Cortex of kidney (tissue), 1 donor: ENCODE measurements at places on chromosomes 2 and 18.

DNA sequence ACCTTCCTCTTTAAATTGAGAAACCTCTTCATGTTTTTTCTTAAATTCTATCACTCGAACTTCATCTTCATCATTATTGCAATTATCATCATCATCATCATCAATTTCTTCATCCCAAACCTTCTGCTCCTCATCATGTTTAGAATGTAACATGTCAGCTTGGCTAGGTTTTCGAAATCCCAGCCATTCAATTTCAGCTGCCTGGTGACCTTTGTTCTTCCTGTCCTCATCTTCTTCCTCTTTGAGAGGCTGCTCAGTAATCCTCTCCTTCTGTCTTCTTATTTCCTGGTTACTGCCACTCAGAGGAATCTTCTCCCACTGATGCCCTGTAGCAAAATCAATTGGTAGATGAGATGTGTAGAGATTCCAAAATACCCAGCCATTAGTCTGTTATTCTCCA lies 4.2 kb downstream of the ERMN start:
- no peak for DNase-seq

DNA sequence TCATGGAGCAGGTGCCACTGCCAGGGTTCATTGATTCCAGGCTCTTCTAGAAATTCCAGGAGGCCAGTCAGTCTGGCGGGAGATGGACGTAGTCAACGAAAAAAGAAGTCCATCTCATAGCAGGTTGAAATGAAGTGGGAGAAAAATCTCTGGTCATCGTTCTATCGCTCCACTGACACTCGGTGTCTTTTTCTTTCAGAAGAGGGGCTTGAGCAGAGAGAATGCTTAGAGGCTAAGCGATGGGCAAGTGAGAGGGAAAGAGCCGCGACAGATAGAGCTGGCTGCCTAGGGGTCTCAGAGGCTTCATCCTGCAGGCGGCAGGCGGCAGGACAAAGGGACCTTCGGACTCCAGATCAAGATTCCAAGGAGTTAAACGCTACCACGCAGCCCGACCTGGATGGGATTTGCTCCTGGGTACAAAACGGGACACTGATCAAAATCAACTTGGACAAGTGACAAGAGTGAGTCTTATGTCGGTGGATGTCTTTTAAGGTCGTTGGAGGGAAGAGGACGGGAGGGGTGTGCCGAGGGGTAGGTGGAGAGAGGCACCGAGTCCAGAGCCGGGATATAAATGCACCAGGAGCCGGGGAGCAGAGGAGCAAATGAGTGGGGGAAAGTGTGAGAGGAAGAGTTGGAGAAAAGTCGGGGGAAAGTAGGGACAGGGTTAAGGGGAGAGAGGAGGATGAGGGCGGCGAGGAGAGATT lies 677 bp upstream of the TMEM178A start:
- DNase-seq: no peak

DNA sequence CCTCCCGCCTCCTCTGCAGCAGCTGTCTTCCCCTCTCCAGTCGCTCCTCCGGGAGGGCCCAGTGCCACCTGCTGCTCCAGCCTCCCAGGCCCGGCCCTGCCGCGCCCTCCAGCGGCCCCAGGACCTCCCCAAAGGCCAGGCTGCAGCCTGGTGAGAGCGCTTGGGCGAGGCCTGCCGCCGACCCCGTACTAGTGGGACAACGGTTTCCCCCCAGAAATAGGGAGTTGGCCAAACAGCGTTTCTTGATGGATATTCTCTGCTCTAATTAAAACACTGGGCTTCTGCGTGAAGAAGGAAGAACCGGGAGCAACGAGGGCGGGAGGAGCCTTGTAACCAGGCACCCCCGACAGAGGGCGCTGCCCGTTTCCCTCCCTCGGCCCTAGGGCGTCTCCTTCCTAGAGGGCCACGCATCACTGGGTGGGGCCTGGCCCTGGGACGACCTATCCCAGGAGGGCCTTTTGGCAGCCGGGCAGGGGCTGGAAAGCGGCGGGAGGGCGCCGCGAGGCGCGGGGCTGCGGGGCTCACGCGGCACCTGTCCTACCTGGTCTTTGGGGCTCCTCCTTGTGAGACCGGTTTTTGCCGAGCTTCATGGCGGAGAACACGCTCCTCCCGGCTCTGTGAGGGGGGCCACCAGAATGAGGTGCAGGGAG lies 25.4 kb upstream of the OTOF start:
- DNase-seq: no peak

DNA sequence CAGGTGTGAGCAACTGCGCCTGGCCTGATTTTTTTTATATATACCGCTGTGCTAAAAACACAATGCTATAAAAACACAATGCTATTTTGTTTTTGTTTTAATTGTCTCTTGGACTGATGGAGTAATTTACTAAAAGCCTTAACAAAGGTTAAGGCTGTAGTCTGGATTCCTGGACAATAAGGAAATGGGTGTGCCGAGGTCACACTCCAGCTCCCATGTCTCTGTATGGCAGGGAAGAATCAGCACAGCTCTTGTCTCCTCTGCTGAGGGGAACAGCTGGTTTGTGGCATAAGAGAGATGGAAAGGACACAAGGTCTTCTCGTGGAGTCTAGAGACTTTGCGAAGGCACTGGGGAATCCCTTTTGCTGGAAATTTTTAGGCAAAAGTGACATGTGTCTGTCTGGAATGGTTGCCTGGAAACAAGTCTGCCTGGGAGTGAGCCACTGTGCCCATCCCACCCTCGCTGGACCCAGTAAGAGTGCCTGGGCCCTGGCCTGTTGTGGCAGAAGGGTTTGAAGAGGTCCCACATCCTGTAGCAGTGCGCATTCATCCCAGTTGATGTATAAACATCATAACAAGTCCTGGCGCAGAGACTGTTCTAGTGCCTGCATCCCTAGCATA lies 73.1 kb downstream of the MAPK4 start:
- no peak for DNase-seq

DNA sequence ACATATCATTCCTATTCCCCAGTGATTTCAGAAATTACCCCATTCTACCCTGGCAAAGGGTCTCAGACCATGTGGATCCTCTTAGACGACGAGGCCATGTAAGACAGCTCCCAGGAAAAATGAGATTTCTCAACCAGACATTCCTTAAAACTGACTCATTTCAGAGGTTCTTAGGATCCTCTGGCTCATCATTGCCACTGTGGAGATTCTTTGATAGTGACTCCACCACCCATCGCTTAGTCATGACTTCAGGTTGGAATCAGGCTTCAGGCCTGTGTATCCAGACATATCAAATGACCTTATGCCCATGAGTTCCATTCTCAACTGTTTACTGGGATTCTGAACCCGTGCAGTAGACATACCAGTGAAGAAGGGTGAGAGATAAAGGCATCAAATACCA lies 245.6 kb upstream of the TCF4 start:
- no peak for DNase-seq

DNA sequence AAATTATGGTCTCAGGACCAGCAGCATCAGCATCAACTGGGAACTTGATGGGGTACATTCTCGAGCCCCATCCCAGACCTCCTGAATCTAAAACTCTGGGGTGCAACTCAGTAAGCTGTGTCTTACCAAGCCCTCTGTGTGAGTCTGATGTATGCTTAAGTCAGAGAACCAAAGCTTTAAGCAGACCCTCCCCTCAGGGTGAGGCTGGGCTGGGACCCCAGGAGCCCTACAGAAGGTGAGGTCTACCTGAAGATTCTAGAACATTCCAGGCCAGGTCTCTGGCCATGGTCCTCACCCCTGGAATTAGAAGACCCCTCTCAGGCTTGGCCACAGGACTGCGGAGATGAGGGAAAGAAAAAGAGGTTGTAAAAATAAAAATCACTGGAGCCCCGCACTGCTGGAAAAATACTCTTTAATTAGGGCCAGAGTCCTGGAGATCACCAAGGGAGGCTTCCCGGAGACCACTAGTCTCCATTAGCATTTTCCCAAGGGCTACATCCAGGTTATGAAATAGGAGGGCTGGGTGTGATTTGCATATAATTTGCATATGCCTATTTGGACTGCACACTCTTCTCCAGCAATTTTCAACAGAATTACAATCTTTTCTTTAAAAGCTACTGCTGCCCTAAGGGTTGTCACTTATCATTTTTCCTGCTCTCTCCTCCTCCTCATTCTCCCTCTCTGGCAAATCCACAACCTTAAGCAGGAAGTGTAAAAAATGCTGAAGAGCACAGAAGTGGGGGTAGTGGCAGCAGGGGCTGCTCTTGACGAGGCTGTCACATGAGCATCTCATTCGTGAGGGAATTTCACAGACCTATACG lies 100.2 kb downstream of the ZBTB7C start:
- no peak for DNase-seq

GRCh38 chr18:2412281-2412680 lies 159.0 kb downstream of the METTL4 start:
- DNase-seq: no peak

DNA sequence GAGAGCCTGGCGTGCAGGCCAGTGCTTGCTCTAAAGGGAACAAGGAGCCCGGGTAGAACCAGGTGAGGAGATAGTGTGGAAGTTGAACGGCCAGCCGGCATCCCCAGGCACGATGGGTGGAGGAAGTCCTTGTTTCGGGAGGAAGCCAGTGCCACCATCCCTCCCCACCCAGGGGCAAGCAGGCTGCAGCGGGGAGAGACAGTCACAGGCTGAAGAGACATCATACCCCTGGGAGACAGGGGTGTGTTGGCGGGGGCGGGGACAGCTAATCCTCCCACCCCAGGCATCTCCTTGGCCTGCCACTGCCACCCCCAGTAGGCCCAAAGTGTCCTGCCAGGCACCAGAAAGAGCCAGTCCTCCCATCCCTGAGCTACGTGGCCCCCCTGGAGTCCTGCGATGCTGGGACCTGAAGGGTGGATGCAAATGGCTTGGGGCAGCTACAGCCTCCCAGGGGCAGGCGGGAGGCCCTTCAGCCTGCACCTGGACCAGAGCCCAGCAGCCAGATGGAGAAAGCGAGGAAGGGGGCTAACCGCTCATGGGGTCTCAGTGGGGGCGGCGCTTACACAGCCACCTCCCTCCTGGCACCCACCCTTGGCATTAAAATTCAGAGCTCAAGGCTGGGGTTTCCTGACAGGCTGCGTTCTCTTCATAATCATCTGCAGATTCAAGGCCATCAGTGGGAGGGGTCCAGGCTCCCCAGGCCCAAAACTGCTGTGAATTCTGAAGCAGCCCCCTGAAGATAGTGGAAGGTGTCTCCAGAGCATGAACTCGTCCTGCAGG lies 14.8 kb upstream of the GPR55 start:
- no peak for DNase-seq

DNA sequence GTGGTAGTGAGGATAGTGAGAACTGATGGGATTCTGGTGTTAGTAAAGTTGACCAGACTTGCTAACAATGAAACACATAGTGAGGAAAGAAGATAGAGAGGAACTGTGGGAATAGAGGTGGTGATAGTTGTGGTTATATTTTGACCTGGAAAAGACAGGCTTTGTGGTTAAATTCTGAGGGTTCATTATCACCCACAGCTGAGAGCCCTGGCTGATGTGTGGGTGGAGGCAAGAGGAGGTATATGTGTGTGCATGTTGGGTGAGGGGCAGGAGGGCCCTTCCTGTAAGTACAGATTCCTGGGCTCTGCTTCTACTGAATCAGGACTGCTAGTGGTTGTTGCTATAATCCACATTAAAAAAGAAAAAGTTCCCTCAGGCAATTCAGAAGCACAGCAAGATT lies 26.2 kb upstream of the TMEM163 start:
- no peak for DNase-seq

GRCh38 chr2:105134081-105134480 lies 96.2 kb downstream of the MRPS9 start:
- DNase-seq: no peak

DNA sequence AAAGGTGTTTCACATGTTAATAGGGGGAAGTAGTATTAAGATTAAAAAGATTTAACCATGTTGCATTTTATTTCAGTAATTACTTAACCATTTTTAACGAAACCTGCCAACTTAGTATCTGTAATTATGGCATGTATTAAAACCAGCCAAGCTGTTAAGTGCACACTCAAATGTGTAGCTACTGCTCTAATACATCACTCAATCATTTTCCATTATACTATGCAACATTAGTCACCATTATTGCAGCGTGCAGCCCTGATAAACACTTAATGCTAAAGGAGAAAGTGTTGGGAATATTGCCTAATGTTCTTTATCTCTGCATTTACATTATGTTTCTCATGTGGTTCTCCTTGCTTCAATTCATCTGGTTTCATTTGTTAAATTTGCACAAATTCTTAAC lies 745.9 kb upstream of the FAM98A start:
- no peak for DNase-seq

- no peak for DNase-seq
Measured at GRCh38 chr2:23037596-23037995, 347.4 kb upstream of the KLHL29 start.

DNA sequence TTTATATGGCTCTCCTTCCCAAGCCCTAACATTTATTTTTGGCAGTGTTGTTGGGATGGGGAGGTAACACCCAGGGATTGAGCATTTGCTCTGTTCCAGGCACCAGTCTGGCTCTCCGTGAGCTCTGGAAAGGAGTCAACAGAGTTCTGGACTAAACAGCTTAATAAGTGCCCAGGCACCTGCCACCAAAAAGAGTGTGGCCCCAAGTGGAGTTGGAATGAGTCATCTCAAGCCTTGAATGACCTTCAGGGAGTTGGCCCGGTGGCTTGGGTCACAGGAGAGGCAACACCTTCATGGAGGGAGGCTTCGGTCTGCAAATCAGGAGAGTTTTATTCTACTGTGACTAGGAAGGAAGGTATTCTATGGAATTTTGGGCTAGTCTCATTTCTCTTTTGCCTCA lies 203.2 kb downstream of the DLGAP1 start:
- no peak for DNase-seq

DNA sequence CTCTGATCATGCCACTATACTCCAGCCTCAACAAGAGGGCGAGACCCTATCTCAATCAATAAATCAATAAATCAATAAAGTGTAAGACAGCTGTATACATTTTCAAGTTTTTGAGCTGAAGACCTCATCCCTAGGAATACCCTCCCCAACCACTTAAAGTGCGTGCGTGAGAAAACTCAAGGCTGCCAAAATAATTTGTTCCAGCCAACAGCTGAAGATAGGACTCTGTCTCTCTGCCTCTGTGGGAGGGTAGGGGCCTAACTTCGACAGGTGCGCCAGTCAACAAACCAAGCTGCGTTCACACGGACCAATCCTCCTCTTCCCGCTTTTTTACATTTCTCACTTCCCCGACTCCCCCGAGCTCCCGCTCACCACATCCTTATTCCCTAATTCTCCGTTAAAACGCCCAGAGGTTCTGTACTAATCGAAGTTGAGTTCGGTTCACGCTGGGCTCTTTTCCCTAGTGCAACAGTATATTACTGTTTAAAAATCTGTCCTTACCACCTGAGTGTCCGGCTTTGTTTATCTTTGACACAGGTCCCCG lies 618 bp downstream of the POLR2D start:
- no peak for DNase-seq

DNA sequence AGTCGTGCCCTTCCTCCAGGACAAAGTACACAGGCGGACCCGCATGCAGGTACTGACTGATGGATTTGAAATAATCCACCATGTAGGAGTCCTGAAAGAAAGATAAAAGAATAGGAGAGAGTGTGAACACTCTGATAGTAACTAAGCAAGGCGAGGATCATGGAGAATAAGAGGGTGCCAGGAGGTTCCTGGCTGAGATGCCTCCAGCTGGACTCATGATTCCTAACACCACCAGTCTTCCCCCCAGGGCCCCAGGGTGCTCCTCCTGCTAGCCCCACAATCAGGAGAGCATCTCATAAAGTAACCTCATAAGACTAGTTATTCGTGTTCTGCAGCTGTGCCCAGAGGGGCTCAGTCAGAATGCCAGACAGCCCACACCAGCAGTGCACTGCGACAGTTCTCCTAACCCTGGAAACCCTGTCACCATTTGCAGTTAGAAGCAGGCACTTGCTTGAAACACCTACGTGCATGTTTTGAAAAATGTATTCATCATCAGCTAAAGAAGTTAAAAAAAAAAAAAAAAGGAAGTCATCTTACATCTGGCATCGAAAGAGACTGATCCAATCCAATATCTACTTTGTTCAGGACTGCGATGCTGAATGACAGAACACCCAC lies 36.7 kb downstream of the RMC1 start:
- no peak for DNase-seq
